ENCODE measurements at places on chromosomes 6 and 20.

- no peak for DNase-seq
Measured at GRCh38 chr6:13635948-13636658, 21.0 kb downstream of the NOL7 start.

DNA sequence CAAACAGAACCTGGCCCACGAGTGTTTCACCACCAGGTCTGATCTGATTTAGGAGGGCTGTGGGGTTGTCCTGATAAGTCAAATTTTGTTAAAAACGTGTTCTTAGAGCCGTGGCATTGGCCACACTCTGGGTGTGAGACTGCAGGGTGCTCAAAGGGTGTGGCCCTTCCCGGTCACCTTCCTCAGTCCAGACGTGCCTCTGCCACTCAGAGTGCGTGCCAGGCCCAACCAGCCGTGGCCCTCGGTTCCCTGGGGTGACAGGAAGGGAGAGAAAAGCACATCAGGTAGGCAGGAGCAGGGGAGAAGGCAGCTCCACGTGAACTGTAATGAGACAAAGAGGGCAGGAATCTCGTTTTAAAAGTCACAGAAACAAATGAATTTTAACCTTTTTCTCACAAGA is 115.4 kb downstream of the FAM120B start:
- no peak for DNase-seq

DNA sequence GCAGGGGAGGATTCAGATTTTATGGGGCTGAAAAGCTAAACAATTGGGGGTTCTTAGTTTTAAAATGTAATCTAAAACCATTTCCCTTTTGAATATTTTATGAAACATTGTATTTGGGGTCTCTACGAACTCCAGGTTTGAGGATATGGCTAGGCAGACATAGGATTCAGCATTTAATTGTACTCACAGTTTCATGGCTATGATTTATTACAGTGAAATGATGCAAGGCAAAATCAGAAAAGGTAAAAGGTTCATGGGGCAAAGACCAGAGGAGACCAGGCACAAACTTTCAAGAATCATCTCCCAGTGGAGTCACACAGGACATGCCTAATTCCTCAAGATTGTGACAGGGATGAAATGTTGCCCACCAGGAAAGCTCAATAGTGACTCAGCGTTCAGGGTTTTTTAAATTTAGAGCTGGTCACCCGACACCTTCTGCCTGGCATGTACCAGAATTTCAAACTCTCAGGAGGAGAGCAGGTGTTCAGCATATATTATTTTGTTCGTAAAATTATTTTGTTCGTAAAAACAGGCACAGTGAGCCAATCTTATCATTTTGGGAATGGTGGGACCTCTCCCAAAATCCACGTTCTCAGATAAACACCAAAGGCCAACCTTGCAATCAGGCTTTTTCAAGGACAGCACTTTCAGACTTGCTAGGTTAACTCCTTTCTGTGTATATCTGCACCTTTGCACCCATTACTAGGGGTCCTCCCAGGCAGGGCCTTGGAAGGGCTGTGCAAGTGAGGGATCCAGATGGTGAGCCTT is 270.3 kb downstream of the NKAIN2 start:
- DNase-seq, result no peak

DNA sequence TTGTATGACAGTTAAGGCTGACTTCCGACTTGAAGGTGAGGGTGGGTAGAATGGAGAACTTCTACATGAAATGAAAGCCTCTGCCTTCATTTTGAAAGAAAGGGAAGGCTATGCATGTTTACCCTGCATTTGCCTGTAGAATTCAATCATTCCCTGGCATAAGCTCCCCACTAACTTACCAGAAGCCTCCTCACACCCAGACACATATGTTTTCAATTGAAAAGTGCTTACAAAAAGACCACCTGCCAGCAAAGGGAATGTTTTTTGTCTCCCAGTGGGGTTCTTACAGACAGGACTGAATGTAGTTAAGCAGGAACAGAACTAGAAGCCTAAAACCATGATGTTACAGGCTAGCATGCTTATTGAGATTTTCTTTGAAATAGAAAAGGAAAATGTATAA is 392.1 kb upstream of the HSF2 start:
- DNase-seq, result peak; percentile 91

DNA sequence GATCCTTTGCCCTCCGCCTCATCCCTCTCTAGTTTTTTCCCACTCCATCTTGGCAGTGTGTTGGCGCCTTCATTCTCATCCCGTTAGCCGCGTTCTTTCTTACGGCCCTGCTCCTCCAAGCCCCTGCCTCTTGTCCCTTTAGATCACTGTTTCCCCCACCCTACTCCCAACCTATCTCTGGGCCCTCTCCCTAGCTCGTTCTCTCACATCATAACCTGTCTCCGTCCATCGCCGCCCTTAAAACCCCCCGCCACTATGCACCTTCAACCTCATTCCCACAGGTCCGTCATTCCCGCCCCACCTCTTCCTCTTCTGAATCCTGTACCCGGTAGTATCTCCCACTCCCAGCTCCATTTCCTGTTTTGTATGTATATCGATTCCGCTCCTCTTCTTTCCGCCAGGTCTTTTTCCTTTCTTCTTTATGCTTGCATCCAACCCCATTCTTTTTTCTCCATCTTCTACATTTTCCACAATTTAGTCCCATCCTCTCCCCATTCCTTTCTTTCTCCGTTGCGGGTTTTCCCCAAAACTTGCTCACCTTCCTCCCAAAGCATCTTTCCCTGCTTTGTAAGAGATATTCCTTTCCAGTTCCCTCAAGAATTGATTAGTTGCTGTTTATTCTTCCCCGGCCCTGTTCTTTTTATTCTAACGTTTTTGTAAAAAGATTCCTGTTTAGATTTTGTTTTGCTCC is 671 bp downstream of the EFHC1 start:
- no peak for DNase-seq

GRCh38 chr20:23445596-23446217 is 6.2 kb downstream of the CSTL1 start:
- DNase-seq, result no peak

GRCh38 chr6:163389354-163389753 is 25.2 kb upstream of the QKI start:
- DNase-seq, result no peak

All from astrocyte of the cerebellum (primary cell).